ENCODE measurements at places on chromosomes 12 and 14.

DNA sequence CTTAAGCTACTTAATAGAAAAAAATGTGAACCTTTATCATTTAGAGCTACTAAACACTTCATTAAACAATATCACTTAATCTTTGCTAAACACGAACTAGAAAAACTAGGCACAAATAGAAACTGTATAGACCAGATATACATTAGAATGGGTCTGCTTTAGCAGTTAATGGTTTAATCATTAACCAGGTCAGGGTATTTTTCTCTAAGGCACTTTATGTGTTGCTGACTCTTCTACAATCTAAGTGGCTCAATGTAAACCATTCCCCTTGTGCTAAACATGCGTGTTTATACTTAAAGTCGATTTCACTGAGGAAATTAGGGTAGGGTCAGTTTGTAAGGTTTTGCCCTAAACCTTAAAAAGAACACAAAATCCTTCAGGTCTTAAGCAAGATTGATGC lies 29.7 kb downstream of the TMCC3 start:
- no peak for DNase-seq

DNA sequence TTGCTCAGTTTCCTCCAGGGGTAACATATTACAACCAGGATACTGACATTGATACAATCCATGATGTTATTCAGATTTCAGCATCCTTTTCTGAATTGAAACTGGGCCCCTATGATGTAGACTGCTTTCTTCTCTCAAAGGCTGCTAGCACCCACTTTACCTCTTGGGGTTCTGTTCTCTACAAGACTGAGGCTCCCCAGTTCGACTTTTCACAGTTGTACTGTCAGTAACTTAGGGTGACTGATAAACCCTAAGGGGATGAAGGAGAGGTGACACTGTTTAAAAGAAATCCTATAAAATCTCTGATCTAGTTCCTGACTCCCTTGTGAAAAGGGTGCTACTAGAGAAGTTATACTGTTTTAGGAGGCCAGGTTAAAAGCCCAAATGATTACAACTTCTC lies 818 bp downstream of the VPS33A start:
- DNase-seq = no peak

DNA sequence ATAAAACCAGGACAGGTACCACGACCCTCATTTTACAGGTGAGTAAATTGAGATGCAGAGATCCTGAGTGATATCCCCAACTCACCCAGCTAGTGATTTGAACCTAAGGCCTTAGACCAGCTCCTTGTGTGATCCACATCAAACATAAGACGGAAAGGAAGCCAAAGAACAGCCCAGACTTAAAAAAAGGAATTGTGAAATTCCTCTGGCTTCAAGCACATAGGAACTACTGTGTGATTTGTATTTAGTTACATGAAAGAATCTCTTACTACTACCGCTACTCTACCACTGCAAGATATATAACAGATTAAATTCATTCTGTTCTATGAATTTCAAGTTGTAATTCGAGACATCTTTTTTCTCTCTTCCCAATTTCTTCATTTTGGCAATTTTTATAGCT lies 10.5 kb downstream of the E2F7 start:
- no peak for DNase-seq

DNA sequence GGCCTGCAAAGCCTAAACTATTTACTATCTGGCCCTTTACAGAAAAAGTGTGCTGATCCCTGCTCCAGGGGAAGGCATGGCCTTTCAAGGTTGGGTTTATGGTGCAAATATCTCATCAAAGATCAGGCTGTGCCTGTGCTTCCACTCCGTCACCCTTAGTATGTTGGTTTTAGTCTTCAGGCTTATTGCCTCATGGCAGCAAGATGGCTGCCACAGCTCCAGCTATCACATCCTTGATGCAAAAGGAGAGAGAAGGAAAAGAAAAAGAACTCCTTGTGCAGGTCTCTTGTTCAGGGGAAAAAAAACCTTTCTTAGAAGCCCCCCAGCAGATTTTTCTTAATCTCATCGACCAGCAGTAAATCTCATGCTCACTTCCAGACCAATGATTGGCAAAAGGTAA lies 9.1 kb upstream of the HRK start:
- no peak for DNase-seq

GRCh38 chr12:52059582-52060497 lies 8.6 kb downstream of the NR4A1 start:
- no peak for DNase-seq

- no peak for DNase-seq
Observed at GRCh38 chr14:24607635-24608514, 1.6 kb downstream of the GZMH start.

DNA sequence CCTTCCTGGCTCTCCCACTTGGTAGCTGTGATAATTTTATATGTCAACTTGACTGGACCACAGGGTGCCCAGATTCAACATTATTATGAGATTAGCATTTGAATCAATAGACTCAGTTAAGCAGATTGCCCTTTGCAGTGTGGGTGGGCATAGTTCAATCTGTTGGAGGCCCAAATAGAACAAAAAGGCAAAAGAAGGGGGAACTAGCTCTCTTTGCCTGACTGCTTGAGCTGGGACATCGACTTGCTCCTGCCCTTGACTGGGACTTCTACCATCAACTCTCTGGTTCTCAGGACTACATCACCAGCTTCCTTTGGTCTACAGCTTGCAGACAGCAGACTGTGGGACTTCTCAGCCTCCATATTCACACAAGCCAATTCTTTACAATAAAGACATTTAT lies 1189.2 kb downstream of the BCL11B start:
- DNase-seq = no peak

DNA sequence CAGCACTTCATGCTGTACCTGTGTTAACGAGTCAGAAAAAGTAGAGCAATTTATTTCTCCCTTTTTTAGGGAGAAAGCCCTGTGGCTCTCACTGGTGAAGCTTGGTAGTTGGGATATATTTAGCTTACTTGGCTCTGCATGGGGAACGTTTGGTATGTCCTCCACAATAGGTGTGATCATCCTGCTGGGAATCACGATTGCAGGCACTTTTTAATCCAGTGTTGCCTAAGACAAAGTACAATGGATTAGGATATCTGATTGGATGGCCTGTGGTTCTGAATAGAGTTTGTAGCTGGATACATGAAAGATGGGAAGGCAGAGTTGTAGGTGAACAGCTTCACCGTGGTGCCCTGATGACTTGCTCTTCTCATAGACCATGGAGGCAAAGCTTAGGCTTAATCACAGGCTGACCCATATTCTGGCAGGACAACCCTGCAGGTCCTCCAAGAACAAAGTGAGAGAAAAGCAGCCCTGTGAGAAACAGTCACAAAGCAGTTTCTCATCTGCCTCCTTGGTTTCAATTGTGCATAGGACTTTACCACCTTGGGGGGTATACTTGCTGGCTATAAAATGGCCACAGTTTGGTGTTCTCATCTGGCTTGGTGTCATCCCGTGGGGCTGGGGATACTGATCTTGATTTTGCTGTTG lies 7.5 kb downstream of the RESF1 start:
- no peak for DNase-seq

DNA sequence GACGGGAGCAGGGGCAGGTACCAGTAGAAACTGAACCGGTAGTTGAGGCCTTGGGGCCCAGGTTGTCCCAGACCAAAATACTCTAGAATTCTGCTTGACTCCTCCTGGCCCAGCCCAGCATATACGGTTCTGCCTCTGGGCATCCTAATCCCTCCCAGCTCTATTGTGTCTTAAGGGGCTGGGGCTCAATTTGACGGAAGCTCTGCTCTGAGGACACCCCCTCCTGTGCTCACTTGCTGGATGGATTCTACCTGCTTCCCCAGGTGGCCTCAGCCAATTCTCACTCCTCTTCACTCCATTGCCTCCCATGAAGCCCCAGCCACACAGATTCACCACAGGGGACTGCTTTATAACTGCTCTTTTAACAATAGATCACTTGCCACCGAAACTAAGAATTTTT lies 219.5 kb upstream of the FKBP4 start:
- no peak for DNase-seq

- no peak for DNase-seq
Observed at GRCh38 chr12:90368081-90368480, 586.9 kb downstream of the CCER1 start.

DNA sequence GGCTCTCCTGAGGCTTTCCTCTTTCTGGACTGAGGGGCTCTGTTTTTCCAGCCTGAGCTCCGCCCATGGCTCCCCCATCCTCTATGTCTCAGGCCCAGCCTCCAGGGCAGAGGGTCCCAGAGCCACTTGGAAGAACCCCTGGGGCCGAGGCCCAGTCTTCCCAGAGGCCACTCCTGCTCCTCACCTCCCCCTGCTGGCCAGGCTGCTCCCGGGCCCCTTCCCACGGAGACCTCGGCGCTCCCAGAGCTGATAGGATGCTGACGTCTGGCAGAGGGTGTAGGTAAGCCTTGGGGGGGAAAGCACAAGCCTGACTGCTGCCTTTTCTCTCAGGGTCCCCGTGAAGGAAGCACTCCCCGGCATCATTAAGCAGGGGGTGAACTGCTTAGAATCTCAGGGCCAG lies 51.4 kb downstream of the ERH start:
- no peak for DNase-seq

GRCh38 chr12:125218952-125219351 lies 153.7 kb downstream of the AACS start:
- DNase-seq = no peak

- no peak for DNase-seq
Observed at GRCh38 chr12:43255522-43256111, 296.4 kb downstream of the ADAMTS20 start.

GRCh38 chr14:25048170-25049016 lies 1.6 kb downstream of the STXBP6 start:
- no peak for DNase-seq

DNA sequence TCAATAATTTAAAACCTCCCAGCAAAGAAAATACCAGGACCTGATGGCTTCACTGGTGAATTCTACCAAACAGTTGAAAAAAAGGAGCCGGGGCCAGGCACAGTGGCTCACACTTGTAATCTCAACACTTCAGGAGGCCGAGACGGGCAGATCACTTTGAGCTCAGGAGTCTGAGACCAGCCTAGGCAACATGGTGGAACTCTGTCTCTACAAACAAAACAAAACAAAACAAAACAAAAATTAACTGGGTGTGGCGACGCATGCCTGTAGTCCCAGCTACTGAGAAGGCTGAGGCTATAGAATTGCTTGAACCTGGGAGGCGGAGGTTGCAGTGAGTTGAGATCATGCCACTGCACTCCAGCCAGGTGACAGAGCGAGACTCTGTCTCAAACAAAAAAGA lies 13.7 kb upstream of the TROAP start:
- no peak for DNase-seq

GRCh38 chr12:52246720-52247621 lies 13.9 kb downstream of the KRT7 start:
- DNase-seq = no peak

DNA sequence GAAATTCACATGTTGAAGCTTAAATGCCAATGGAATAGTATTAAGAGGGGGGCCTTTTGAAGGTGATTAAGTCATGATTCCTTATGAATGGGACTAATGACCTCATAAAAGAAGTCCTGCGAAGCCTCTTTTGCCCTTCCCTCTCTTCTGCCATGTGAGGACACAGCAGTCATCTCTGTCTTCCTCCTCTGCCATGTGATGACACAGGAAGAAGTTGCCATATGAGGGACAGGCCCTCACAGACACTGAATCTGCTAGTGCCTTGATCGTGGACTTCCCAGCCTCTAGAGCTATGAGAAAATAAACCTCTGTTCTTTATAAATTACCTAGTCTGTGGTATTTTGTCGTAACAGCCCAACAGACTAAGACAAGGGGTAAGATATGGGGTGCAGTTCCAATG lies 100.7 kb downstream of the VCPKMT start:
- DNase-seq = no peak

DNA sequence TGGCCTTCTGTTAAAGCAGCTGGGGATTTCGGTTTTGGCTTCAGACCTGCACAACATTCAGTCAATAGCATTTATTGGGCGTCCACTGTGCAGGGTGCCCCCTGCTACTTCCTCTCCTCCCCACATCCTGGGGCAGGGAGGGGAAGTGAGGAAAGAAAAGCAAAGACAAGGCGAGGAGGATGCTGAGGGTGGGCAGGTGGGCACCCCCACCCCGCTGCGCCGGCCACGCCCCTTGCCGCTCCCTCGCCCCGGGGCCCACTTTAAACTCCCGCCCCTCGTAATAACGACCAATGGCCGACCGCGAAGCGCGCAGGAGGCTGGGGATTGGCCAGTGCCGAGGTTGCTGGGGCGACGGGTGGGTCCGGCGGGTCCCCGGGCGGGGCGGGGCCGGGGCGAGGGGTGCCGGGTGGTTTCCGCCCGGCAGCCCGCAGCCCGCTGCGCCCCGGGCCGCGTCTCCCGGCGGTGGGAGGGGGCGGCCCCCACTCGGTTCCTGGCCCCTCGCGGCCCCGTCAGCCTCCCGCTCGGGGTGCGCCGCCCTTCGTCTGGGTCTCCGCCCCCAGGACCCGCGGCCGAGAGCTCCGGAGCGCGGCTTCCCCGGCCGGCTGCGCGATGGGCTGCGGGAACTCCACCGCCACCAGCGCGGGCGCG lies at the start of gene C12orf75:
Gene C12orf75, plus strand, starts transcription at position 409 of the 648 bp plus-strand sequence. Its CDS starts 201 bp downstream, at position 610.
- DNase-seq = peak; percentile 79

GRCh38 chr12:48969833-48970701 lies 1.5 kb downstream of the WNT10B start:
- DNase-seq = no peak

DNA sequence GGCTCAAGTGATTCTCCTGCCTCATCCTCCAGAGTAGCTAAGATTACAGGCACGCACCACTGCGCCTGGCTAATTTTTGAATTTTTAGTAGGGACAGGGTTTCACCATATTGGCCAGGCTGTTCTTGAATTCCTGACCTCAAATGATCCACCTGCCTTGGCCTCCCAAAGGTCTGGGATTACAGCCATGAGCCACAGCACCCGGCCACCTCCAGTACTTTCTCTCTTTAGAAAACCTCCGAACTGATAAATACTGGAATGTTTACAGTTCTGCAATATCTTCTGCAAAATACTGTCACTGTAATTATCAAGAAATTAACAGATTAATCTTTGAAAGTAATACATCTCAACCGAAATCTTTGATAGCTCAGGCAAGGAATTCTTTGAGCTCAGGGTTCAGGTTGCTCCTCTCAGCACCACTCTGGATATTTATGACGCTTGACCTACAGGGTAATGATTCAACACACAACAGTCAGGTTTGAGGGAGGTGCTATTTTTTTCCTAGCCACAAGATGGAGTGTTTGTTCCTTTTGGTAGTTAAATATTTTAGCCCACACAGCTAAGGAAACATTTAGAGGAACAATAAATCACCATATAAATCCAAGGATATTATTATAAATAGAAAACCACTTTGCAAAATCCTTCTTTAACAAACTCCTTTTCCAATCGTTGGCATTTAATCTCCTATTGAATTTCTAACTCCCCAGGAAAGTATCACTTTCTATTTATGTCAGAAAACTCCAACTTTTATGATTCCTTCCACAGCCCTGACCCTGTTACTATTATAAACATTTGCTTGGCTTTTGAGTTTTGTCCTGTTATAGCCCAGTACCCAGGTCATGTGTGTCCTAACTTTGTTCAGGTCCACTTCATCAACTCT lies 48.6 kb upstream of the GTF2A1 start:
- DNase-seq = peak; percentile 53

GRCh38 chr12:23504043-23504442 lies 445.4 kb downstream of the SOX5 start:
- DNase-seq = no peak

- no peak for DNase-seq
Observed at GRCh38 chr14:67986131-67986841, 166.7 kb downstream of the RAD51B start.

Data from D721Med (cell line).